ENCODE measurements at places on chromosomes 16 and 17.

GRCh38 chr16:4345836-4346781, 5.0 kb downstream of the PAM16 start:
- no peak for DNase-seq

DNA sequence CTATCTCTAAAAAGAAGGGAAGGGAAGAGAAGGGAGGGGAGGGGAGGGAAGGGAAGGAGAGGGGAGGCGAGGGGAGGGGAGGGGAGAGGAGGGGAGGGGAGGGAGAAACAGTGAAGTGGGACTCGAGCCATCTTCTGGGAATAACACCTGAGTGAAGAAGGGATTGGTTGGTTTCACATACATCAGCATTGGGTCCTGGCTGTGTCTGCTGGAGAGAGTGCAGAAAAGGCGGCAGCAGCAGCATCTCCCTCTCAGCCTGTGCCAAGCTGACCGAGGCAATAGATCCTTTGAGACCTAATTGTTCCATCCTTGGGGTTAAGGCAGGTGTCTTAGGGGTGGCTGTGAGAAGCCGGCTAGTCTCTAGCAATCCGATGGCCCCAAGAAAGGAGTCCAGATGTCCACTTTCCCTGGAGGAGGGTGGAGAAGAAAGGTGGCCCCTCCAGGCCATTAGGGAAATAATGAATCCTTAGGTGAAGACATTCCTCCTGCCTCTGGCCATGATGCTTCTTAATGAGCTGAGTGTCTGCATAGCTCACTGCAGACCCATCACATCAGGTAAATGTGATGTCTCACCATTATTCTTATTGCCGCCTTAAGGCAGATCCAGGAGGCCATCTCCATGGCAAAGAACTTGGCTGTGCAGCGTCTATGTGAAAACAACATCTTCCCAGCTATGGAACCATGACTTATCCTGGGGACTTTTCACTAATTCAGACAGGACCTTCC, 71.6 kb downstream of the WIPI1 start:
- DNase-seq = no peak

DNA sequence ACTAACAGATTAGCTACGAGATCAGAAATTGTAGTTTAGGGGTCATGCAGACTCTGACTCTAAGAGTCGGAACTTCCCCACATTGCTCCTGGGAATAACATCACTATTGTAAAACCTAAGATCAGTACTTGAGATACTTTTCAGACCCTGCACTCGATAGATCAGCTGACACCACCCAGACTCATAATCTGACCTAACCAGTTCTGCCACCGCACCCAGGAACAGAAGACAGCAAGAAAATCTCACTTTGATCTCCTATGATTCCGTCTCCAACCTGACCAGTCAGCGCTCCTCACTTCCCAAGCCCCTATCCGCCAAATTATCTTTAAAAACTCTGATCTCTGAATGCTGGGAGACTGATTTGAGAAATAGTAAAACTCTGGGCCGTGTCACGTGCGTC, 27.2 kb upstream of the ASGR2 start:
- no peak for DNase-seq

DNA sequence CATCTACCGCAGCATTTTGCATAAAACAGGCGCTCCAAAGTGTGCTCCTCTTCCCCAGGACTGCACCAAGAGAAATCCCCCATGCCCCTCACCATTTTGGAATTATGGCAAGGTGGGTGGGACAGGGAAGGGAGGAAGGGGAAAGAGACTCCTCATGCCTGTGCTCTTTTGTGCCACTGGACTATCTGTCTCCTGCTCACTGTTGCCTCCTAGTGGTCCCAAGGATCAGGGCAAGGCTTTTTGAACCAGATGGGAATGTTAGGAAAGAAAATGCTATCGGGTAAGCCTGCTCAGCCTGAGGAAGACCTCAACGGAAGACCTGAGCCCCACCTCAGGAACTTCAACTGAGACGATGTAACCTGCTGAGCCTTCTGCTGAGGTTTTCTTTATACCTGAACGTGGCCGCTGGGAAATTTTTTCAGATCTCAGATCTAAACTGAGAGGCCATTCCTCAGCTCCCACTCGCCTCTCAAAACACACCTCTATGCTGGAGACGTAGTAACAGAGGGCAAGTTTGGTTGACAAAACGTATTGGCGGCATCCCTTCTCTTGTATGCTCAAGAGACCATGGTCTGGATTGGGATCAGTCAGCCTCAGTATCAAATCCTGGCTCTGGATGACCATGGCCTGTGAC, 58.3 kb downstream of the SPACA3 start:
- peak; percentile 5 for DNase-seq

- no peak for DNase-seq
These were observed 122.2 kb downstream of the SMG6 start for GRCh38 chr17:2181206-2181896.

DNA sequence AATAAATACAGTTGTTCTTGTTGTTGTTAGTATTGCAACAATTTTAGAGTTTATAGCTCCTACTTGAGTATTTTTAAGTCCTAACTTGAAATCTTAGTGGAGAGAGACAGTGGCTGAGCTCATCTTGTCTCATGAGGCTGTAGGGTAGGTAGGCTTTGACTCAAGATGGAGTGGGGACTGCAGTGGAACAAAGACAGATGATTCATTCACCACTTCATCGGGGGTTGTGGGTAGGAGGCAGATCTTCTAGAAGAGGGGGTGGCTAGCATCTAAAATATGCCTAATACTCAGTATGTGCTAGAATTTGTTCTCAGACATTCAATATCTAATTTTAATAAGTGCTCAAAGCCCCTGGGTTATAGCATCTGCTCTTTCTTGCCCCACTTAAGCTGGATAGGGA, 13.1 kb upstream of the MMD start:
- no peak for DNase-seq

GRCh38 chr17:32943647-32944191, 15.8 kb downstream of the TMEM98 start:
- no peak for DNase-seq

- DNase-seq = no peak
These were observed 4.3 kb downstream of the MT1H start for GRCh38 chr16:56673921-56674320.

DNA sequence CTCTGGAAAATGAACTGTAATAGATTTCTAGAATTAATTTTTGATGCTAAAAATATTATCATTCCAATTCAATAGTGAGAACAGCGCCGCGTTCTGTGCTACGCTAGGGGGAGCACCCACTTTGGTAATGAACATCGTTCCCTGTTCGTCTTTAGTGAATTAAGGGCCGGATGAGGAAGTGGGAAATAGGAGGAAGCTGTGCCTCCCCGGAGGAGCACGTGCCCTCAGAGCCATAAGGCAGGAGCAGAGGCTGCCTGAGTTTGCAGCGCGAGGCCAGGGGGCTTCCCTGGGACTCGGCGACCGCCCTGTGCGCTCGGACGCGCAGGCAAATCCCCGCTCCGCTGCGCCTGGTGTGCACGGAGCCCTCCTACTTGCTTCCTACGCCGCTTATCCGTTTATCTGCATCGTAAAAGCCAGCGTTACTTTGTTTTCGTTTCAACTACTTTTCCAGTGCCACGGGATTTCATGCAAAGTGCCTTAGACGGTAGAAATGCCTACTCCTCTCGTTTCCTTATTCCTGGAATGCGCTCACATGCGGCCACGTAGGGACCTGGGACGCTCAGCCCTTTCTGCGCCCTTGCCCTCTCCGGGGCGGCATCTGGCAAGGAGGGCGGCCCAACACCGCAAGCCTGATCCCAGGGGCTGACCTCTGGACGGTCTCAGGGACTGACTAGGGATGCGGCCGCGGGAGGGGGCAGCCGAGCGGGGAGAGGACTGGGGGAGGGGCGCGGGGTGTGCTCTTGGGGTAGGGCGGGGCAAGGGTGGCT, 76.4 kb downstream of the KCNJ12 start:
- DNase-seq = no peak

- DNase-seq = no peak
These were observed 28.2 kb upstream of the TMEM220 start for GRCh38 chr17:10758062-10758461.

GRCh38 chr16:72511171-72511570, 339.2 kb upstream of the PMFBP1 start:
- no peak for DNase-seq

DNA sequence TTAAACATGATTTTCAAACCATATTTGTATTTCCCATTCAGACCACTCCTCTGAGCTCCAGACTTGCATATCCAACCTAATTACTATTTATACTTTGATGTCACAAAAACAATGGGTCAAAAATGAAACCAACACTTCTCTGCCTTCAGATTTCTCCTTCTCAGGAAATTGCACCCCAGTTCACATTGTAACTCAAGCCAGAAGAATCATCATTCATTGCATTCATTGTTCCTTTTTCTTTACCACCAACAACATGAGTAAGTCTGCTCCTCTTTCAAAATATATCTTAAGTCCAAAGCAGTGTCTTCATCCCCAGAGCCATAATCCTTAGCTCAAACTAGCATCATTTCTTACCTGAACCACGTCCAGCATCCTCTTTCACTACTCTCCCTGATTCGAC, 2.6 kb upstream of the AKAP1 start:
- no peak for DNase-seq

DNA sequence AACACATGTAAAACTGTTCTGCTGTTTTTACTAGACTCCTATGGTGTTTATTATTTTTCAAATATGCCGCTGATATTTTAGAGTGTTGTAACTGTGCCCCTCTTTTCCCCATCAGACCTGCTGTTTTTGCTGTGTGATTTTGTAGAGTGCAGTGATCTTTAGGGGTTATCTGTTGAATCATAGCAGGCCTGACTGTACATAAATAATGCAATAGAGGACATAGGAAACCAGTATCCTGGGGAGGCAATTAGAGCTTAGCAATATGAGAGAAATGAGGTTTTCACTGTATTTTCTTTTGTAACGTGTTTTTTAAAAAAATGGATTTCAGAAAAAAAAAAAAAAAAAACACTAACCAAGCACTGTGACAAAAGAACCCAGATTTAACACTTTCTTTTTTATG, 662.2 kb downstream of the TOX3 start:
- no peak for DNase-seq

DNA sequence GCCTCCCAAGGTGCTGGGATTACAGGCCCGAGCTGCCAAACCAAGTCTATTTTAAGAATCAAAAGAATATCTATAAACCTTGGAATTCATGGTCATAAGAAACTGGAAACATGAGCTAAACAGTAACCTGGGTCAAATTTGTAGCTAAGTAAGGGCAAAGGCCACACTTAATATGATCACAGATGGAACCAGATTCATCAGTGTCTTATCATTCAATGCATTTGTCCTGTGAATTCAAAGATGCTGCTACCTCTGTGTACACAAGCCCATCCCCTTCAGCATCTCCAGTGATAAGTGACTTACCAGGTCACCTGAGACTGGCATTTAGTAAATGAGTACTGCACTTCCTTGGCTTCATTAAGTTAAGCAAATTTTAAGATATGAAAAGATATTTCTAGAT, 108.1 kb downstream of the SSH2 start:
- no peak for DNase-seq

DNA sequence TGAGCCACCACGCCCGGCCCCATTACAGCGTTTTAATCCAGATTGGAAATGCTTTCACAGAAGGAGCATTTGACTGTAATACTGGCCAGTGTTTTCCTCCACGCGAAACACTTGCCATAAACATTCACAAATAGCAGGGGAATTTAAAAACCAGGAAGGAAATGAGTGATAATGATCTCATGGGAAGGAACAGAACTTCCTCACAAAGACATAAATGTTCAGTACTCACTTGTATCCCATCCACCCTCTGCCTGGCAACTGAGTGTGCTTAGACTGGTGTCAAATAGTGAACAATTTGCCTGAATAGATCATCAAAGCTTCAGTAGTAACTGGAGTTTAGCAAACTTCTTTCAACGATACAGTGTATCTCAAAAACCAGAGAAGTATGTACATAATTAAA, 54.1 kb downstream of the PSMD12 start:
- no peak for DNase-seq

DNA sequence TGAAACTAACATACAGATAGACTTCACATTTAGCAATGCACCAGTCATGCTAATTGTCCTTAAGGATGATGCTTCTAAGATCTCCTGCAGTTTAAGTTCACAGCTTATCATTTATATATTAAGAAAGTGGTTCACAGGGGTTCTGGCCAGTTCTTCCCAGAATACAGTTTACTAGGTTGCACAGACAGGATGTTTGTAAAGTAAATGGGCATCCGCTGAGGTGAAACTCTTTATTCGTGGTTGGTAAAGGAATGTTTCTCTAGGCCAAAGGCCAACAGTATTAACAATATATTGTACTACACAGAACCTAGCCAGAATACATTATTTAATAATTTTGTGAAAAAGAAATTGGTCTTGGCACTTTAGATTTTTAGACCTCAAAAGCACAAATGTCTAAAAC, 1427.3 kb downstream of the CDH8 start:
- DNase-seq = no peak

DNA sequence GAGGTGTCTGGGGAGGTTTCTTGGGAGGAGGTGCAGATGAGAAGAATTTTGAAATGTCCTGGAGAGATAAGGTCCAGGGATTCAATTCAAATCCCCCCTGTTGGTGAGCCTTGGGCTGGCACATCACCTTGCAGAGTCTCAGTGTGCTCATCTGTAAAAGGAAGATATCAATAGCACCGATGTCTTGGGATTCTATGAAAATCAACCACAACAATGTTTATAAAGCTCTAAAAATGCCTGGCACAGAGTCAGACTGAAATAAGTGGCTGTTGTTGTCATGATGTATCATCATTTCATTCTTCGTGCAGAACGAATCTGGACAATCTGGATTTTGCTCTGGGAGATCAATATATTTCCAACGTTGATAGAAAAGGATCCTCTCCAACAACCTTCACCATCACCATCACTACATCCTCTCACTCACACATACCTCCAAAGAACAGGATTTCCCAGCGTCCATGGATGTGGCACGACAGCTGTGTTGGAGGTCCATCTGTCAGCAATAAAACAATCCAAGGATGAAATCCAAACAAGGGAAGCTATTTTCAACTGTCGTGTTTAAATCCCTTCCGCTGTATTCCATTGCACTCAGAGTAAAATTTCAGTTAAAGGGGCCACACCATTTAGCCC, 393.7 kb upstream of the DYNLRB2 start:
- no peak for DNase-seq

GRCh38 chr17:48451489-48451888, 21.5 kb upstream of the SKAP1 start:
- DNase-seq = no peak

GRCh38 chr17:19664136-19664820, 15.7 kb downstream of the ALDH3A2 start:
- no peak for DNase-seq

Measured in HS-27A (cell line).